ENCODE measurements at places on chromosomes 4 and X. TPM values are rescaled to one million over a fixed set of nuclear protein-coding genes. Genes with fewer than 3 reads are reported as not detected.

The DGKK gene
- not detected for total RNA-seq

GRCh38 chr4:38466401-38466800, 197.6 kb upstream of the KLF3 start:
- peak; percentile 27 for DNase-seq

- DNase-seq, result peak; percentile 32
Measured at GRCh38 chr4:33649015-33649414, 2595.3 kb downstream of the ARAP2 start.

DNA sequence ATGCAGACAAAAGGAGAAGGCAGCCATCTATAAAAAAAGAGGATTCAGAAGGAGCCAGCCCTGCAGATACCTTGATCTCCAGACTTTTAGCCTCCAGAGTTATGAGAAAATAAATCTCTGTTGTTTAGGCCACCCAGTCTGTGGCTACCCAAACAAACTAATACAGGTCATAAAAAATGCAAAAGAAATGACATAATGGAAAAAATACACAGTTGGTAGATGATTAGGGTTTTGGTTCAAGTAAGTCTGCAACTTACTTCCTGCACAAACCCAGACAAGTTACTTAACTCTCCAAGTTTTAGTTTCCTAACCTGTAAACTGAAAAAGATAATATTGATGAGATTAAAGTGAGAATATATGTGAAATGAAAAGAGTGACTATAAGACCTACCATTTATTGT, 11.3 kb downstream of the QDPR start:
- DNase-seq, result no peak

The ERCC6L gene
- 19.0 TPM for total RNA-seq

- no peak for DNase-seq
Measured at GRCh38 chr4:173855015-173855414, 325.0 kb upstream of the HAND2 start.

- DNase-seq, result no peak
Measured at GRCh38 chr4:76737180-76737579, 160.8 kb downstream of the SOWAHB start.

- peak; percentile 36 for DNase-seq
Measured at GRCh38 chrX:154043003-154043763, 23.5 kb upstream of the IRAK1 start.

DNA sequence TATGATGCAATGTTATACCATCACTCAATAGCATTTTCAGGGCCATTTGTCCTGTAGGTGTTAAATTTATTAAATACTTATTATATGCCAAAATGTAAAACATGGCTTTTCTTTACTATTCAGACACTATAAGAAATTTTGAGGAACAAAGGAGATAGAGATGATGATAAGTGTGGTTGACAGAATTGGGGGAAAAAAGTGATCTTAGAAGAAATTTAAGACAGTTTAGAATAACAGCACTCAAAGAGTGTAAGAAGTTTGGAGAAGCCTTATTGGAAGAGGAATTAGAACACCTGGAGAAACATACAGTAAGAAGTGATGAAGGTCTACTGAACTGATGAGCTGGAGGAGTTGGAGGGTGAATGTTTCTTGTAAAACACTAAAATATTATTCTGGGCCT, 12.8 kb upstream of the AFP start:
- DNase-seq, result no peak

- no peak for DNase-seq
Measured at GRCh38 chr4:67996127-67996526, 32.8 kb upstream of the TMPRSS11A start.

The CITED1 gene
- total RNA-seq, result not detected

The F9 gene
- not detected for total RNA-seq

The BTC gene
- total RNA-seq, result 0.14 TPM

GRCh38 chrX:30939928-30940327, 50.9 kb upstream of the TAB3 start:
- no peak for DNase-seq

GRCh38 chrX:41877167-41877566, 46.2 kb downstream of the CASK start:
- DNase-seq, result no peak

DNA sequence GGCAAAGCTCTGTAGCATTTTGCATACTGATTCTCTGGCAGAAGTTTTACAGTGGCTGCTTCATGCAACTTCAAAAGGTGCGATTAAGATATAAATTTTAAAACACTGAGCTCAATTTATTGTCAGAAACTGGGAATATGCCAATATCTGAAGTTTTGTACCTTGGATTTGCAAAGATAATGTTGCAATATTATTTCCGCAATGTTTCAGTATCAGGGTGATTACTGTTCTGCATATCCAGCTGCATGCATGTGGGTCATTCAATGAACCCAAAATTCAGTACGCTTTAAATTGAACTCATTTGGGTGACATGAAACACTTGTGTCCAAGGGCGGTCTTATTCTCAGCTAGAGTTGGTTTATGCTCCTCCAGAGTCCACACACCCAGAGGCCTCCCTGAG, 26.2 kb downstream of the TRMT10A start:
- no peak for DNase-seq

DNA sequence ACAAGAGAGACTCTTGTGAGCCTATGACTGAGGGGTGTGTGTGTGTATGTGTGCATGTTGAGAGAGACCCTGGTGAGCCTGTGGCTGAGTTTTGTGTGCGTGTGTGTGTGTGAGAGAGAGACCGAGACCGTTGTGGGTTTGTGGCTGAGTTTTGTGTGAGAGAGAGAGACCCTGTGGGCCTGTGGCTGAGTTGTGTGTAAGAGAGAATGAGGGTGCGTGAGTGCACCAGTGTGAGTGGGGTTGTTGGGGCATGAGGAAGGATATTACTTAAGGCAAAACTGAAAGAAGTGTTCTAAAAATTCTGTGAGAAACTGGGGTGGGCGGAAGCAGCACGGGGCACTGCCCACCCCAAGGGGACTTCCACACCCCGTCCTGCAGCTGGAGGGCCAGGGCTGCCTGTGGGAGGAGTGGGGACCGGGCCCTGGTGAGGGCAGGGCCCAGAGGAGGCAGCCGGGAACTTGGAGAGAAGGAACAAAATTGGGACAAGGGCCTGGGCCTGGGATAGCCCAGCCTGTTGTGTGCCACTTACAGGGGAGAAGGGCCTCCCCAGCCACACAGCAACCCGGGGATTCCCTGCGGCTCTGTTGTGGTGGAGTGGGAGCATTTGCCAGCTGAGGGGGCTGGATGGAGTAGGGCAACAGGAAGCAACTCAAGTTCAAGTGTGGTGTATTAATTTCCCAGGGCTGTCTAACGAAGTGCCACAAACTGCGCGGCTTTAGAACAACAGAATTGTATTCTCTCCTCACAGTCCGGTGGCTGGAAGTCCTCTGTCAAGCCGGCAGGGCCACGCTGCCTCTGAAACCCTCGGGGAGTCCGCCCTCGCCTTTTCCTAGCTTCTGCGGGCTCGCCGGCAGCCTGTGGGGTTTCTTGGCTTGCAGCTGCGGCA, 22.1 kb downstream of the TMEM131L start:
- DNase-seq, result no peak
